ENCODE measurements at places on chromosomes 12 and 14.

DNA sequence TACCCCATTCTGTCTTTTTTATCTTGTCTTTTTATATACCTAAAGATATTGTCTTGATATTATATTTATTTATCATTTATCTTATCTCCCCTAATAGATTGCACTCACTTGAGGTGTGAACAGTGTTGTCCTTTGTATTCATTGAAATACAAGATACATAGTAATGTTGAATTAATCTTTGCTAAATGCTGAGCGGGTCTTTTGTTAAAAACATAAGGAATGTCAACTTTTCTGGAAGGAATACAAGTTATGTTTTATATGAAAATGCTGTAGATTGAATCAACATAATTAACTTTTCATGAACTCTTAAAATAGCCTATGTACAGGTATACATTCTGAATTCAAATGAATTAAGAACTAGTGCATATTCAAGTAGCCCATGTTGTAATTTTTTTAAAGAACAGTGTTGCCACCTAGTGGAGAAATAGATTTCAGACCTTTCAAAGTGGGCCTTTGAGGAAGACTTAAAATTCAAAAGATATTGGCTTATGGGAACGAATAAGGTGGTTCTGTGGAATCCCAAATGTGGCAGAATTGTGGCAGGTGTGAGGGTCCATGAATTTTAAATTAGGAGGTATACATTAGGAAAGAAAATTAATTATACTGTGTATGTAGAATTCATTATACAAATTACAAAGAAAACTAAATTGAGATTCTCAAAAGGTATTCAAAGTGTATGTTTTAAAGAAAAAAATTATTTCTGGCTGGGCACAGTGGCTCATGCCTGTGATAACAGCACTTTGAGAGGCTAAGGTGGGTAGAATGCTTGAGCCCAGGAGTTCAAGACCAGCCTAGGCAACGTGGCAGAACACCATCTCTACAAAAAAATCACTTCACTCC lies 19.1 kb downstream of the BBOF1 start:
- no peak for DNase-seq

GRCh38 chr12:51855586-51856428 lies 7.3 kb upstream of the FIGNL2 start:
- no peak for DNase-seq

DNA sequence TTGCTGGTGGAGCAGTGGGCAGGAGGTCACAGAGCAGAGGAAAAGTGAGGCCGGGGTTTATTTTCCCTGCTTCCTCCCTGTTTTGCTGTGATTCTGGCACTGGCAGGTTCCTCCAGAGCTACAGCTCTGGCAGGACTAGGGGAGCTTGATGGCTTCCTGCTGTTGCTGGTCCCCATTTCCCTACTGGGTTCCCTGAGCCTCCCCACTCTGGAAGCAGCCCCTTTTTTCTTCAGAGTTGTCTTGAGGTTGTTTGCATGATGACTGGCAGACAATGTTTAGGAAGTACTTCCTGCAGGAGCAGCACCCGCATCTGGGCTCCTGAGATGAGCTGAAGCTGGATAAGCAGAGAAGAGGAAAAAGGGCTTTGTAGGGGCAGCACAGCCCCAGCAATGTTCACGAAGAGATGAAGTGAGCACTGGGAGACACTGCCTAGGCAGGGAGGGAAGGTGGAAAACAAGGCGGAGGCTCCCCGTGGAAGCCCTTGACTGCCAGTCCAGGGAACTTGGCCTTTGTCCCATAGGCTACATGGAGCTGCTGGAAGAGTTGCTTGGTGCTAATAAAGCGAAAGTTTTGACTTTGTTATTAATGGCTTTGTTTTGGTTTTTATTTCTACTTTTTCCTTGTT lies 126.9 kb downstream of the SLC38A6 start:
- no peak for DNase-seq

DNA sequence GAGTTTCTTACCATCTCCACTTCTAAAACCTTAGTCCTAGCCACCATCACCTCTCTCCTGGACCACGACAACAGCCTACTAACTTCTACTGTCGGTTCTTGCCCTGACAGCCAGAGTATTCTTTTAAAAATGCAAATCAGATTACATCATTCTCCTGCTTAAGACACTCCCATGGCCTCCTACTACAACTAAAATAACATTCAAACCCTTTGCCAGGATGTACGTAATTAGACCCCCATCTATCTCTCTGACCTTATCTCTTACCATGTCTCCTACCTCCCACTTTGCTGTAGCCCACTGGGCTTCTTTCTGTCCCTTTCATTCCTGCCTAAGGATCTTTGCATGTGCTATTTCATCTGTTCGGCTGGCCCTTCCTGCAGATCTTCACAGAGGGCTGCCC lies 27.6 kb downstream of the TRIM9 start:
- no peak for DNase-seq

DNA sequence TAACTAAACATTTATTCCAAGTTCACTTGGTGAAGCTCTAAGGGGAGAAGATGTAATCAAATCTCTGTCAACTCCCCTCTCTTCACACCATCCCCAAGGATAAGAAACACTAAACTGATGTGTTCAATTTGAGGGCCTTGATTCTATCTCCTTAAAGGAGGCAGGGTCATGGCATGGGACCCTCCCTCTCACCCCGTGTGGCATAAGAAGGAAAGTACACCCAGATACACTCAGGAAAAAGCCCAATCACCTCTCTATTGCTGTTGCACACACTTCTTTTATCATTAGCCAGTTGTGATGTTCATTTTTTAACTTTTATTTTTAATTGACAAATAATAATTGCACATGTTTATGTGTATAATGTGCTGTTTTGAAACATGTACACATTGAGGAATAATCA lies 35.1 kb downstream of the WASHC3 start:
- no peak for DNase-seq

GRCh38 chr12:11882301-11883019 lies 188.3 kb upstream of the BCL2L14 start:
- DNase-seq = no peak

GRCh38 chr14:99733540-99734405 lies 49.7 kb downstream of the CYP46A1 start:
- peak; percentile 8 for DNase-seq

DNA sequence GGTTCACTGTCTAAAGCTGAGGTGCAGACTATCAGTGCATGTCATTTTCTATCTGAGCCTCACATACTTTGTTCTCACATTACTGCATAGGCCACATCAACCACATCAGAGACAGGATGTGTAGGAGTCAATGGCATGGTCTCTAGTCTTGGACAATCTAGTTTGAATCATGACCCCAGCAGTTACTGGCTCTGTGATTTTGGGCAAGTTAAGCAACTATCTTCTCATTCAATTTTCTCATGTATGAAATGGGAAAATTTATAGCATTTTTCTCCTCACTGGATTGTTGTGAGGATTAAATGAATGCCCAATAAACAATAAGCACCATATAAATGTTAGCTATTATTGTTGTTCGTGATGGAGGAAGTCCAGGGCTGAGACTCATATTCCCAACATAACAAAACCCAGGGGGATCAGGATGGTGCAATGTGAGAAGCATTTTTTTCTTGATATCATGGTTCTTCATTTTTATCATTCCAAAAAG lies 432.6 kb downstream of the LRIG3 start:
- DNase-seq = no peak

DNA sequence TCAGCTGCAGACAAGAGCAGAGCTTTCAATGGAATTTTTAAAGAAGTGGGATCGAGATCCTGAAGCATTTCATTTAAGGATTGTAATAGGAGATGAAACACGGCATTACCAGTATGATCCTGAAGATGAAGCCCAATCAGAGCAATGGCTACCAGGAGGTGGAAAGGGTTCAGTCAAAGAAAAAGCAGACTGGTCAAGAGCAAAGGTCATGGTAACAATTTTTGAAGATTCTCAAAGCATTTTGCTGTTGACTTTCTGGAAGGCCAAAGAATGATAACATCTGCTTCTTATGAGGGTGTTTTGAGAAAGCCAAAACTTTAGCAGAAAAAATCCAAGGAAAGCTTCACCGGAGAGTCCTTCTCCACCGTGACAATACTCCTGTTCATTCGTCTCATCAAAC lies 204.3 kb upstream of the EEA1 start:
- DNase-seq = no peak

DNA sequence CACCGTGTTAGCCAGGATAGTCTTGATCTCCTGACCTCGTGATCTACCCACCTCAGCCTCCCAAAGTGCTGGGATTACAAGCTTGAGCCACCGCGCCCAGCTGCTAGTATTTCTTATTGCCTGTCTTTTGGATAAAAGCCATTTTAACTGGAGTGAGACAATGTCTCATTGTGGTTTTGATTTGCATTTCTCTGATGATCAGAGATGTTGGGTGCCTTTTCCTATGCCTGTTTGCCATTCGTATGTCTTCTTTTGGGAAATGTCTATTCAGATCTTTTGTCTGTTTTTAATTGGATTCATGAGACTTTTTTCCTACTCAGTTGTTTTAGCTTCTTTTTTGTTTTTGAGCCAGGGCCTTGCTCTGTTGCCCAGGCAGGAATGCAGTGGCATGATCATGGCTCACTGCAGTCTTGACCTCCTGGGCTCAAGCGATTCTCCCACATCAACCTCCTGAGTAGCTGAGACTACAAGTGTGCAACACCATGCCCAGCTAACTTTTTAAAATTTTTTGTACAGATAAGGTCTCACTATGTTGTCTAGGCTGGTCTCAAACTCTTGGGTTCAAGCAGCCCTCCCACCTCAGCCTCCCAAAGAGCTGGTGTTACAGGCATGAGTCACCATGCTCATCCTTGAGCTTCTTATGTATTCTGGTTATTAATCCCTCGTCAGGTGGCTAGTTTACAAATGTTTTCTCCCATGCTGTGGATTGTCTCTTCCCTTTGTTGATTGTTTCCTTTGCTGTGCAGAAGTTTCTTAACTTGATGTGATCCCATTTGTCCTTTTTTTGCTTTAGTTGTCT lies 65.9 kb downstream of the ACACB start:
- DNase-seq = no peak

DNA sequence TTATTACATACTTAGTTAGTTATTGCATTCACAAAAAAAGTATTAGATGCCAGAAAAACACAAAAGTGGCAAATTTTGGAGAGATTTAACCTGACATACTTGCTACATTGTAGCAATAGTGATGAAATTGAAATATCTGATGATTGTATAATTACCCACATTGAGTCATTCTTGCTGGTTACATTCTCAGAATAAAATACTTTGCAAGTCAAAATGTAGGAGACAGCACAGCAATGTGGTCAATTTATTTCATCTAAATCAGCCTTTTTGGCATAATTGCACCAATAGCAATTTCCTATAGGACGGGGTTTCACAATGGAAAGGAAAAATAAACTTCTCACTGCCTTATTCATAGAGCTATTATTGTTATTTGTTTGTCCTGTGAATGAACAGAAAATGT lies 125.0 kb upstream of the ETV6 start:
- no peak for DNase-seq

DNA sequence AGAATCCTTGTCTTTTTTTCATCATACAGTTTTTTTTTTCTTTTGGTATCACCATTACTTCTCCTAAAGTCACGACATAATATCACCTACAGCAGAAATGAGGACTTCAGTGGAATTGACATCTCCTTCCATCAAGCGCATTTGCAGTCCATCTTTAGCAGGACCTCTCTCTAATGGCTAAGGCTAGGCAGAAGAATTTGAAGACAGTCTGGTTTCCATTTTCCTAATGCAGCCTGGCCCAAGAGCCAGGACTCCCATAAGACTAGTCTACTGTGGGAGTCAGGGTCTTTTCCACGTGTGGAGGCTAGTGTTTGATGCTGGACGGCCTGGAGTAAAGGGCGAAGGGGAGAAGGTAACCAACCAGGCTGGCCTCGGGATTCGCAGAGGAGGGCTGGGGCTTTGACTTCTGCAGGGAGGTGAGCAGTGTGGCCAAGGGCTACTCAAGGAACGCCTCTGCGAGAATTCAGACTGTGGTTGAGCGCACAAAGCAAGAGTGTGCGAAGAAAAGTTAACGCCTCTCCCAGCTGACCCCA lies 769 bp upstream of the ZNF740 start:
- no peak for DNase-seq

GRCh38 chr12:108633534-108634248 lies at the start of gene SELPLG:
Gene SELPLG, minus strand, starts transcription at chr12:108633894. Its CDS starts 9,587 bp downstream, at chr12:108624307.
- DNase-seq = peak; percentile 80

DNA sequence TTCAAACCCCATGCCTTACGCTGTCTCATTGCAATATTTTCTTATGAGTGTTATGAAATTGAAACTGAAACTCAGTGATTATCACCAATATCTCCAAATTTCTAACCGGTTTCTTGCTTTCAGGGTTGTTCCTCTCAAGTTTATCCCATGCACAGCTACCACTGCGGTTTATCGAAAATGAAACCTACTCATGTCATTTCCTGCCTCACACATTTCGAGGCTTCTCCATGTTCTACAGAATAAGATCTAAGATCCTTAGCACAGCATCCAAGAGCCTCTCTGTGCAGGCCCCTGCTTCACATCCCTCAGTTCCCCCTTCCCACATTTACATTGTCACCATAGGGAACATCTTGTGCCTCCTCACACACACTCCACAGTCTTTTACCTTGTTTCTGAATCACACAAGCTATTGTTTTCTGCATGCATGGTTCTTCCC lies 45.5 kb upstream of the FAR2 start:
- peak; percentile 35 for DNase-seq

GRCh38 chr12:113002155-113002554 lies 23.8 kb downstream of the OAS2 start:
- DNase-seq = no peak

GRCh38 chr12:84913129-84913515 lies 523 bp upstream of the SLC6A15 start:
- no peak for DNase-seq

DNA sequence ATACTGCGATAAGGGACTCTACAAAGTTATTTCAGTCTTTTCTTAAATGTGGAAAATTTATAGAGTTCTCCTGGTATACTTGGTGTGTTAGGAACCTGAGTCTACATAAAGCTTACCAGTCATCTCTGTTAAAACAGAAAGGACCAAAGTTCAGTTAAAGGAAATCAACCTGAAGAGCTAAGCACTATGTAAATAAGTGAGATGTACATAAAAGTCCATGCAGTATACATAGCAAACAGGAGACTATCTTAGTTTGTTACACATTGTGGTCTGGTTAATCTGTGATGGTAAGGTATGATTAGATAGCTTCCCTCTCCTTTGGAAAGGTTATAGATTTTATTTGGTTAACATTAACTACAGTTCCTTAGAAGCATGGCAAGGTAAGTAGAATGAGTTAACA lies 75.9 kb downstream of the ATP2B1 start:
- DNase-seq = no peak

- DNase-seq = no peak
Observed at GRCh38 chr12:88903333-88903732, 323.1 kb upstream of the KITLG start.

DNA sequence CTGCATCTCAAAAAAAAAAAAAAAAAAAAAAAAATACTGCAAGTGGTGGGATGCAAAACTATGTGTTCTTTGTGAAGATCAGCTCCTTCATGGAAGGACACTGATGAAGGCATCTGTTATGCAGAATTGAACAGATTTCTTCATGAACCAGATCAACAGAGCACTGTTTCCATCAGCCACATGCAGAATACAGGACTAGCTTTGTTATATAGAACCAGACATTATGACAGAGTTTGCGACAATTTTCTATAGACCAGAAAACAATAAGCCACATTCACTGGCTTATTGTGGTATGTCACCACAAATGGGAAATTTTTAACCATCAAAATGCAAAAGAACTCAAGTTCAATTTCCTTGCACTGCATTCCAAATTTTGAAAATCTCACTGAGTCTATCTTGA lies 34.7 kb downstream of the CIT start:
- no peak for DNase-seq

- DNase-seq = no peak
Observed at GRCh38 chr12:92623386-92623785, 79.4 kb upstream of the PLEKHG7 start.
